ENCODE measurements at places on chromosomes 7 and 10. TPM values are rescaled to one million over a fixed set of nuclear protein-coding genes. Genes with fewer than 3 reads are reported as not detected.

GRCh38 chr7:105794741-105795729 lies 81.4 kb downstream of the ATXN7L1 start:
- H3K27me3 ChIP-seq, result no peaks in the 10 kb centered on the region
- no peak overlapping the region for H3K27ac ChIP-seq

DNA sequence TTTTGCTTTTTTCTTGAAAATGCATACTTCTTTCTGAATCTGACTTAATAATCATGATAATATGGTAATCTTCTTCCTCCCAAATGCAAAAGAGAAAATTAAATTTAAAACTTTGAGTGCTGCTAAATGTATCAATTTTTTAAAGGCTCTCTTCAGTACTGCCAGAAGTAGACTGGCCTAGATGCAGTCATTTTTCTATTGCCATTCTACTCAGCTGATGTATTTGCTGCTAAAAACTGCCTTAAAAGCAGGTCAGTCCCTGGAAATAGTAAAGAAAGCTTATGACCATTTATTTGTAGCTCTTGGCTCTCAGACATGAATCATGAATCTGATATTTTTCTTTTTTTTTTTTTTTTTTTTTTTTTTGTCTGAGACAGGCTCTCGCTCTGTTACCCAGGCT lies 28.5 kb downstream of the NAPEPLD start:
- H3K4me1 ChIP-seq, result no peaks in the 10 kb centered on the region
- DNase-seq, result no peak
- H3K36me3 ChIP-seq, result peaks cover 20% of the 10 kb centered on the region
- no peak overlapping the region for H3K27ac ChIP-seq

- DNase-seq, result no peak
- no peaks in the 10 kb centered on the region for H3K36me3 ChIP-seq
- H3K27me3 ChIP-seq, result no peaks in the 10 kb centered on the region
- H3K4me3 ChIP-seq, result no peak overlapping the region
These were observed 342.7 kb upstream of the ETV1 start for GRCh38 chr7:14332155-14332554.

KIF5B gene
- total RNA-seq, result 72.9 TPM

EN2 gene
- total RNA-seq, result not detected

CYP2C19 gene
- not detected for total RNA-seq

OR2A1 gene
- not detected for total RNA-seq

C10orf67 gene
- total RNA-seq, result 0.60 TPM

Data from activated naive CD8-positive, alpha-beta T cell treated with anti-CD3 and anti-CD28 coated beads for 36 hours (primary cell).